ENCODE measurements at places on chromosomes 16 and 17.

DNA sequence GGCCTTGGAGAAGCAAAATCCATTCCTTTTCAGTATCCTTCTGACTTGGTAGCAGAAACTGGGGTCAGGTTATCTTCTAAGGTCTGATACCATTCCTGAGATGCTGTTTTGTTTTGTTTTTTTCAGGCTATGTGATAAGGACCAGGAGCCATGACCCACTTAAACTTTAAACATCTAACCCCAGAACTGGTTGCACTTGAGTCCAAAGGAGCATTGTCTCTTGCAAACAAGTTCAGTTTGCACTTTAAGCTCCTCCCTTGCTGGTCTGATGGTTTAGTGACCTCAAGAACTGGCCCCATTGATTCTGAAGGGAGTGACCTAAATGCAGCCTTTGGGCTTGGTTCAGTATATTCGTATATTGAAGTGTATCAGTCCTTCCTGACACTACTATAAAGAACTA is 75.2 kb downstream of the ERCC4 start:
- no peak for DNase-seq

GRCh38 chr17:76696763-76697701 is 13.7 kb downstream of the MXRA7 start:
- DNase-seq, result no peak

DNA sequence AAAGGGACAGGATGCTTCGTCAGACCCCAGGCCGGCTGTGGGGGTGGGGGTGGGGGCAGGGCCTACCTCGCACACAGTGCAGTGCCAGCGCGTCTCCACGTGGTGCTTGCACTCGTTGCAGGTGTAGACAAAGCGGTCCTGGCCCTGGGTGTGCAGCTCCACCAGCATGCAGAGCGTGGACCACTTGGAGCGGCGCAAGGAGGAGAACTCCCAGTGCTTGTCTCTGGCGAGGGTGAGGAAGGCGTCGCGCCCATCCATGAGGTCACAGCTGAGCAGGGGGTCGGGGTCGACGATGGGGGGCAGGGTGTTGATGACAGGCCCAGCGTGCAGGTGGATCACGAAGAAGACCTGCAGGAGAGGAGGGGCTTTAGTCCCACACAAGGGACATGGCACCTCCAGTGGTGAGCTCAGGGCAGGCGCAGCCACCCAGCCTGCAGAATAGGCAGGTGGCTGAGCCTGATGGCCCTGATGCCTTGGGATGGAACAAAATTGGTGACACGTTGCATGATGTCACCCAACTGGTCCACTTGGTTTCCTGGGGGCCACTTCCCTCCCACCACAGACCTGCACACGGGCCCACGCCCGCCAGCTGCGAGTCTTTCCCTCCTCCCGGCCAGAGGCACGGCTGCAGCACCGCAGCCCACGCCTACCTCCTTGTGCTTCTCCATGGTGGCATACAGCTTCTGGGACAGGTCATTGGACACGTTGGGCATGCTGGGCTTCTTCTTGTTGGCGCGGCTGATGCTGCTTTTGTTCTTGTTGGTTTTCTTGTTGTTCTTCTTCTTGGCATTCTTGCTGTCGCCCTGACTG is 14.0 kb upstream of the TRAP1 start:
- DNase-seq, result no peak

DNA sequence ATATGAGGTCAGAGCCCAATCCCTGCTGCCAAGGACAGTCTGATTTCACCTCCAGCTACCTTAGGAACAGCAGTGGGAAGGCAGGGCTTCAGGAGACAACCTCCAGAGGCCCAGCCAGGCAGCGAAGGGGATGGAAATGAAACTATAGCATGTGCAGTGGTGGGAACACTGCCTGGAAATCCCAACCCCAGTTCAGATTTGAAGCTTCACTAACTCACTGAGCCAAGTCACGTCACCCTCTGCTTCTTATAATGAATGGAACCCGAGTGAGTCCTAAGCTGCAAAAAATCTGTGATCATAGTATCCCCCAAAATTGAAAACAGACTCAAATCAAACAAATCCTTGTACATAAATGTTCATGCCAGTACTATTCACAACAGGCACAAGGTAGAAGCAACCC is 36.0 kb upstream of the SLC39A11 start:
- DNase-seq, result no peak

GRCh38 chr17:9002606-9003354 is 18.5 kb upstream of the NTN1 start:
- no peak for DNase-seq

- no peak for DNase-seq
These were observed 7.7 kb upstream of the ACTG1 start for GRCh38 chr17:81520021-81520901.

GRCh38 chr16:12339686-12340085 is 363.2 kb downstream of the SNX29 start:
- DNase-seq, result no peak

DNA sequence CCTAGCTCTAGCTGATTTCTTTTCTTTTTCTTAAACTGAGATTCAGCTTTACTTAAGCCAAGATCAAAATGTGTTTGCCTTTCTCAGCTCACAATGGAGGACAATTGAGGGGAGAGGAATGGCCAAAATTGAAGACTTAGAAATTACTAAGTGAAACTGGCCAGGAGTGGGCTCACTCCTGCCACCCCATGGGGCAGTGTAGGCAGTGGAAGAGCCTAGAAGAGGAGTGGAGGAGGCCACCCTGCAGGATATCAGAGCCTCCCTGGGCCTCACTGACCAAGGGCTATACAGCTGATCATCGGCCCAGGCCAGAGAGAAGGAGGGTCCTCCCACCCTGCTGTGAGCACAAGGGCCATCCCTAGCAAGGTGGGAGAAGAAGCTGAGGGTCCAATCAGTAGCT is 119.8 kb downstream of the CCT6B start:
- DNase-seq, result no peak

DNA sequence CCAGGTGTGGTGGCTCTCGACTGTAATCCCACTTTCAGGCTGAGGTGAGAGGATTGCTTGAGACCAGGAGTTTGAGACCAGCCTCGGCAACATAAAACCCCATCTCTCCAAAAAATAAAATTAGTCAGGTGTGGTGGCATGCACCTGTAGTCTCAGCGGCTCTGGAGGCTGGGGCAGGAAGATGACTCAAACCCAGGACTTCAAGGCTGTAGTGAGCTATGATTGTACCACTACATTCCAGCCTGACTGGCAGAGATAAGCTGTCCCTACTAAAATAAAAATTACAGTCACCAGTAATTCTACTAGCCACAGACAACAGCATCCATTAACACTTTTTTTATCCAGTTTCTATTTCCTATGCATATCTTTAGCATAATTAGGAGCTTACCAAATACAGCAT is 176.3 kb downstream of the CPPED1 start:
- DNase-seq, result no peak

GRCh38 chr17:79633993-79634813 is 23.4 kb upstream of the RBFOX3 start:
- DNase-seq, result no peak
